ENCODE measurements at places on chromosomes 4 and X. TPM values are rescaled to one million over a fixed set of nuclear protein-coding genes. Genes with fewer than 3 reads are reported as not detected.

DNA sequence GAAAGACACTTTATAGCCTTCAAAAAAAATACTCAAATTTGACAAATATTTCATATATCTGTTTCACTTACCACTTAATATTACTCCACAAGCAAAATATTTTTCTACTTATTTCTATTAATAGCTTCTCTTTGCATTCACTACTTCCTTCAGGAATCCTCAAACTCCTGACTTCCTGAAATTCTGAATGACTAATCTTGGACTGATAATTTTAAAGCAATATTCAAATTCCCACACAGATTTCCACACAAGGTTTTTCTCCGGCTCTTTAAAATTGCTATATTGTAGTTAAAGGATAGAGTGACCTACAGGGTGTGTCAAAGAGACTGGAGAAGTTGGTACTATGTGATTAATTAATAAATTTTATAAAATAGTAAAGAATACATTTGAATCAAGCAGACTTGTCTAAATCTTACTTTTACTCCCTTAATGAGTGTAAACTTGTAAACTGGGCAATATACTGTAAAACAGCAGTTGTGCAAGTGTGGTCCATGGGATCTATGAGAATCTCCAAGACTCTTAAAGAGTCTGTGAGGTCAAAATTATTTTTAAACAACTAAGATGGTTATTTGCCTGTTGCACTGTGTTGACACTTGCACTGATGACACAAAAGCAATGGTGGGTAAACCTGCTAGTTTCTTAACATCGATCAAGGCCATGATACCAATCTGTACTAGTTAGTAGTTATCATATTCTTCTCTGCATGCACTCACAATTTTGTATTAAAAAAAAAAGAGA is 44.5 kb downstream of the ANKRD17 start:
- H3K4me3 ChIP-seq, result no peak overlapping the region
- H3K27ac ChIP-seq, result no peak overlapping the region
- peaks cover 11% of the 10 kb centered on the region for H3K4me1 ChIP-seq
- H3K27me3 ChIP-seq, result no peaks in the 10 kb centered on the region
- no peak for DNase-seq

GRCh38 chr4:150814873-150815272 is 200.2 kb downstream of the LRBA start:
- no peaks in the 10 kb centered on the region for H3K36me3 ChIP-seq
- no peaks in the 10 kb centered on the region for H3K27me3 ChIP-seq
- no peak for DNase-seq
- no peaks in the 10 kb centered on the region for H3K4me1 ChIP-seq

GRCh38 chrX:6941041-6941440 is 206.5 kb upstream of the STS start:
- no peaks in the 10 kb centered on the region for H3K4me1 ChIP-seq
- no peaks in the 10 kb centered on the region for H3K36me3 ChIP-seq
- no peak overlapping the region for H3K4me3 ChIP-seq
- H3K27me3 ChIP-seq, result no peaks in the 10 kb centered on the region
- no peak overlapping the region for H3K27ac ChIP-seq
- no peak for DNase-seq

DNA sequence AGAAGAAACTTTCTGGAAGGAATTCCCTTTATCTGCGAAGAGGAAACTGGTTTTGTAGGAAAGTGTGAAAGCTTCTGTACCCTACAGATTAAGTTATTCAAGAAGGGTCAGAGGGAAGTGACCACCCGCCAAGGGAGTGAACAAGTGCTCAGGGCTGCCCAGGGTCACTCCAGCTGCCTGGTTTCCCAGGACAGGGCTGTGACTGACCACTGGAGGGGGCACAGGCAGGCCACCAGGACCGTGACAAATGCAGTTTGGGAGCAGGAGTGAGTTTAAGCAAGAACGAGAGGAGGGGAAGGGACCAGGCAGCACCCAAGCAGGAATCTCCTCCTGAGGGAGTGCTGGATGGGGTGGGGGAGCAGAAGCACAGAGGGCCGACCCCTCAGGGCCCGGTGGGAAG is 34.2 kb downstream of the ZFYVE28 start:
- H3K36me3 ChIP-seq, result no peaks in the 10 kb centered on the region
- no peaks in the 10 kb centered on the region for H3K27me3 ChIP-seq
- no peak for DNase-seq
- no peaks in the 10 kb centered on the region for H3K4me1 ChIP-seq
- no peak overlapping the region for H3K4me3 ChIP-seq

- H3K4me3 ChIP-seq, result no peak overlapping the region
- H3K27ac ChIP-seq, result peak overlapping the region; percentile 34
- peaks cover 20% of the 10 kb centered on the region for H3K4me1 ChIP-seq
- H3K36me3 ChIP-seq, result peaks cover 19% of the 10 kb centered on the region
- no peaks in the 10 kb centered on the region for H3K27me3 ChIP-seq
These were observed 82.4 kb downstream of the AFAP1 start for GRCh38 chr4:7857238-7857701.

- no peaks in the 10 kb centered on the region for H3K27me3 ChIP-seq
- H3K36me3 ChIP-seq, result no peaks in the 10 kb centered on the region
- H3K4me3 ChIP-seq, result no peak overlapping the region
- no peaks in the 10 kb centered on the region for H3K4me1 ChIP-seq
- no peak overlapping the region for H3K27ac ChIP-seq
These were observed 9.8 kb downstream of the AADAT start for GRCh38 chr4:170079981-170080380.

DNA sequence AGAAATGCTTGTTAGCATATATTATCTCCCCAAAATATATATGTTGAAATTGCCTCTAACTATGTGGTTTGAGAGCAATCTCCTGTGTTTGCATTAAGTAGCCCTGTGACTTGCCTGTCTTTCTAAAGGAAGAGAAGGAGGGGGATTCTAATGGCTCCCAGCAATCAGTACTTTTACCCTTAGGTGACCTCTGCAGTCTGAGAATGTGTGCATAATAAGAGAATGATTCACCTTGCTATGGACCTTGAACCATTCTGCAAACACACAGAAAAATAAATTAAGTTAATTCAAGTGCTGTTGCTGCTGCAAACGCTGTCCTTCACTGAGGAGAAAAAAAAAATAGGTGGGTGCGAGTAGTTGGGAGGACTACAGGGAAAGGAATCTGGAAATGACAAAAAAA is 322.2 kb downstream of the IQCM start:
- no peaks in the 10 kb centered on the region for H3K4me1 ChIP-seq
- no peaks in the 10 kb centered on the region for H3K27me3 ChIP-seq
- no peak for DNase-seq
- no peak overlapping the region for H3K4me3 ChIP-seq
- H3K36me3 ChIP-seq, result no peaks in the 10 kb centered on the region

- no peak overlapping the region for H3K4me3 ChIP-seq
- H3K27ac ChIP-seq, result no peak overlapping the region
- H3K36me3 ChIP-seq, result peaks cover 23% of the 10 kb centered on the region
- H3K27me3 ChIP-seq, result no peaks in the 10 kb centered on the region
These were observed 49.5 kb downstream of the ZNF718 start for GRCh38 chr4:173666-174314.

DNA sequence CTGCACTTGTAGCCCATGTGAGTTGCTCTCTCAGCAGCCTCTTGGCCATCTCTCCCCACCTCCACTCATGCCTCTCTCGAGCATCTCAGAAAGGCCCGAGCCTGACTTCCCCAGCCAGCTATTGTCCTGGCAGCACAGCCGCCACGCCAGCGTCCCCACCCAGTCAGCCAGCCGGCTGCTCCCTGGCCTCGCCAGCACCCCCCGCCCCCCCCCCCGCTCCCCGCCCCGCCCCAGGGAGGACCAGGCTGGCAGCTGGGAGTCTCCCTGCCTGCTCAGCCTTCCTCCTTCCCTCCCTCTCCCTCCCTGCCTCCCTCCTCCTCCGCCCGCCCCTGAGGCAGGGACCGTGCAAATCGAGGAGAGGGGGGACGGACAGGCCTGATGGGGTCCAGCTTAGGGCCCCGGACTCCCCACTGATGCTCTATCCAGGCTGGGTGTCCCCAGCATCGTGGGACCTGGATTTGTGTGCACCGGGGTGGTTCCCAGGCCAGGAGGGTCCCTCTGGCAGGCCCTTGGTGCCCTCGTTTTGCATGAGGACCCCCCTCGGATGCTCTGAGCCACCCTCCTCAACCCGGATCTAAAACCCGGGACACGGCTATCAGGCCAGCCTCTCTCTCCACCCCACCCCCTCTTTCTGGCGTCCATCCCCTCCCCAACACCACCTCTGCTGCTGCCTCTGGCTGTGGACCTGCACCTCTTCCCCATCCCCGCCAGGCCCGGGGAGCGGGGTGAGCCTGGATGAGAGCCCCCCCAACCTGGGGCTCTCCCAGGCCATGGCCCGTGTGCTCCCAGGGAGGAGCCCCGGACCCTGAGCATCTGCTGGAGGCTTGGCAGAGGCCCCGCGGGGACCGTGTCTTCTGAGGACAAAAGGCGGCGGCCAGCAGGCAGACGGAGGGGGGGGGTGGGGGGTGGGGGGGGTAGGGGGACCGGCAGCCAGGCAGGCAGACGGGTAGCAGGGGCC is at the start of gene GPR173:
Gene GPR173, plus strand, starts transcription at position 621 of the 958 bp plus-strand sequence. CDS start 27,833 bp downstream, outside the sequence.
- no peaks in the 10 kb centered on the region for H3K36me3 ChIP-seq
- peak within 1 kb of the TSS; percentile 15 for H3K4me3 ChIP-seq
- H3K27ac ChIP-seq, result no peak within 1 kb of the TSS
- no peaks in the 10 kb centered on the region for H3K4me1 ChIP-seq
- no peaks in the 10 kb centered on the region for H3K27me3 ChIP-seq

- no peaks in the 10 kb centered on the region for H3K4me1 ChIP-seq
- no peaks in the 10 kb centered on the region for H3K36me3 ChIP-seq
- H3K27me3 ChIP-seq, result no peaks in the 10 kb centered on the region
These were observed 148.6 kb downstream of the SLC4A4 start for GRCh38 chr4:71487344-71487920.

DNA sequence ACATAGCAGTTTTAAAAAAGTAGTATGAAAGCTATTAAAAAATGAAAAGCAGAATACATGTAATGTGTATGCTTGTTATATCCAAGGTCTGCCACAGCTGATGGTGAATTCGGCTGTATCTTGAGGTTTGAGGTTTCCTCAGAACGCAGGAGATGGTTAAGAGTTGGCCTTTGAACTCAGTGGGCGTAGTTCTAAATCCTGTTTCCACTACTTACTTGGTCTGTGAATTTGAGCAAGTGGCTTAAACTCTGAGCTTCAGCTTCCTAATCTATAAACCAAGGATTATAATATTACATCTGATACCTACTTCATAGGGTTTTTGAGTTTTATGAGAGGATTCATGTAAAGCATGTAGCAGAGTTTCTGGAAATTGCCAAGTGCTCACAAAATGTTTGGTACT is 125.2 kb downstream of the STIM2 start:
- no peak for DNase-seq
- H3K4me1 ChIP-seq, result peaks cover 3% of the 10 kb centered on the region
- H3K27me3 ChIP-seq, result no peaks in the 10 kb centered on the region
- no peak overlapping the region for H3K4me3 ChIP-seq

GRCh38 chr4:164701665-164702064 is 52.3 kb upstream of the SMIM31 start:
- DNase-seq, result no peak
- no peaks in the 10 kb centered on the region for H3K36me3 ChIP-seq
- no peaks in the 10 kb centered on the region for H3K4me1 ChIP-seq
- H3K27ac ChIP-seq, result no peak overlapping the region
- H3K4me3 ChIP-seq, result no peak overlapping the region

DNA sequence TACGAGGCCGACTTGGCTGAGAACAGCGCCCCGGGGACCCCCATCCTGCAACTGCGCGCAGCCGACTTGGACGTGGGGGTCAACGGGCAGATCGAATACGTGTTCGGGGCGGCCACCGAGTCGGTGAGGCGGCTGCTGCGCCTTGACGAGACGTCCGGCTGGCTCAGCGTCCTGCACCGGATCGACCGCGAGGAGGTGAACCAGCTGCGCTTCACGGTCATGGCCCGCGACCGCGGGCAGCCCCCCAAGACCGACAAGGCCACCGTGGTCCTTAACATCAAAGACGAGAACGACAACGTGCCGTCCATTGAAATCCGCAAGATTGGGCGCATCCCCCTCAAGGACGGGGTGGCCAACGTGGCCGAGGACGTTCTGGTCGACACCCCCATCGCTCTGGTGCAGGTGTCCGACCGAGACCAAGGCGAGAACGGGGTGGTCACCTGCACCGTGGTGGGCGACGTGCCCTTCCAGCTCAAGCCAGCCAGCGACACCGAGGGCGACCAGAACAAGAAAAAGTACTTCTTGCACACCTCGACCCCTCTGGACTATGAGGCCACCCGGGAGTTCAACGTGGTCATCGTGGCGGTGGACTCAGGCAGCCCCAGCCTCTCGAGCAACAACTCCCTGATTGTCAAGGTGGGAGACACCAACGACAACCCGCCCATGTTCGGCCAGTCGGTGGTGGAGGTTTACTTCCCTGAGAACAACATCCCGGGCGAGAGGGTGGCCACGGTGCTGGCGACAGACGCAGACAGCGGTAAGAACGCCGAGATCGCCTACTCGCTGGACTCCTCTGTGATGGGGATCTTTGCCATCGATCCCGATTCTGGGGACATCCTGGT is 2.4 kb downstream of the PCDH7 start:
- H3K27me3 ChIP-seq, result peaks cover 48% of the 10 kb centered on the region
- peak; percentile 72 for DNase-seq
- peaks cover 4% of the 10 kb centered on the region for H3K4me1 ChIP-seq
- no peaks in the 10 kb centered on the region for H3K36me3 ChIP-seq
- peak overlapping the region; percentile 36 for H3K4me3 ChIP-seq
- H3K27ac ChIP-seq, result no peak overlapping the region

DNA sequence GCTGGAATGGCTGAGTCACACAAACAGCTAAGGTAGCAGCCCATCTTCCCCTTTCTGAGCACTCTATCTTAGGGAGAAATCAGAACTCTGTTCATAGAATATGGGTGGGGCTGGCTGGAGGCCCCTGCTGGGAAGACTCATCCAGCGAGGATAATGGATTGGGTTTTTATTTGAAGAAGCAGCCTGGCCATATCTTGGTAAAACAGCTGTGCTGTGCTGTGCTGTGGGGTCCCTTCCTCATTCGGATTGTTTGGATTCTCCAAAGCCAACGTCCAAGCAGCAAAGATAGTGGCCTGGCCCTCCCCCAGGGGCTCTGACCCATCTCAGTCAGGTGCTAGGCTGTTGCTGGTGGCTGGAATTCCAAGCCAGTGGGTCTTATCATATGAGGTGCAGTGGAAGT is 63.8 kb downstream of the ZNF718 start:
- DNase-seq, result no peak
- no peak overlapping the region for H3K4me3 ChIP-seq
- no peaks in the 10 kb centered on the region for H3K4me1 ChIP-seq

PNCK gene
- polyA plus RNA-seq, result 0.67 TPM

POLR2B gene
- 108 TPM for polyA plus RNA-seq

FGF13 gene
- 13.0 TPM for polyA plus RNA-seq

PCSK1N gene
- polyA plus RNA-seq, result 3.2 TPM

Data from left lung (tissue), 14 donors.